Activated CD8-positive, alpha-beta memory T cell treated with anti-CD3 and anti-CD28 coated beads for 4 hours (primary cell): ENCODE measurements at places on chromosomes 2 and 18.

- no peak for DNase-seq
These were observed 1085.4 kb upstream of the NRXN1 start for GRCh38 chr2:52117299-52117698.

- no peak for DNase-seq
These were observed 97.4 kb upstream of the NABP1 start for GRCh38 chr2:191580581-191580980.

GRCh38 chr18:47912343-47912742 is 18.1 kb downstream of the SMAD2 start:
- DNase-seq, result no peak

DNA sequence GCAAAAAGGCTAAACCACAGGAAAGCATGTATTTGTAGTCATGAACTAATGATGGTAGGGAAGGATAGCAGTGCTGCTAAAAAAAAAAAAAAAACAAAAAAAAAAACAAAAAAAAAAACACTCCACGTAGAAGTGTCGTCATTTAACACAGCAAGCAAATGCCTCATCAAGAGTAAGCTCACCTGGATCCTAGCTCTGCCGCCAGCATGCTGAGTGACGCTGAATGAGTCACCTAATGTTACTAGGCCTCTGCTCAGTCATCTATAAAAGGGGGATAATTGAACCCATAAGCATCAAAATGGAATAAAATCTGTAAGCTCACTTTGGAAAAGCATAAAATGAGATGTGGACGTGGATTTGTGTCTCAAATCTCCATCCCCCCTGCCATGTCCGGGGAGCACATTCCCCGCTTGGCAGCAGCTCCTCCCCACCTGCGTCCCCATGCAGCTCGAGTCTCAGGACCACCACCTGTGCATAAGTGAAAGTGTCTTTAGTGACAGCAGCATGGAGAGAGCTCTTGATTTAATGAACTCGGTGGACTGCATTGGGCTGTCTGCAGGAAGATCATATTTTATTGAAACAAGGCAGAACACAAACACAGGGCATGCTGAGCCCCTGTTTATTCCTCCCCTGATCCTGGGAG is 427.5 kb downstream of the LRATD1 start:
- DNase-seq, result no peak
